Hematopoietic multipotent progenitor cell treated with erythropoietin and hydrocortisone succinate and interleukin-3 and kit ligand, for 15 days (in vitro differentiated cells): ENCODE measurements at places on chromosomes 5 and 9.

DNA sequence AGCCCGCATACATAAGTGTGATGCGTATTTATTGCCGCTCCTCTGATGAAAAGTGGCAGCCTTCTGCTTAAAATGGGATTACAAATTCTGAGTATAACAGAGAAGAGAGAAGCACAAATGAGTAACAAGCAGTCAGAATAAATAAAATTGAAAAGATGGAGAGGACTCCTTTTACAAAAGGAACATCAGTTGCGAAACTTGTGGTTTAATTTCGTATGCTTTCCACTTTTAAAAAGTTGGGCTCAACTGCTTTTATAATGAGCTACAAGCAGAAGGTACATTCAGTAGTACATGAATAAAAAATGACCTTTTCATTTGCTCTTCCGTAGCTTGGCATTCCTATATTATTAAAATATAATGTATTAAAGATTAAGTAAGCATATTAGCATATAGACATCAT lies 320.0 kb downstream of the FBXL17 start:
- no peak for DNase-seq

DNA sequence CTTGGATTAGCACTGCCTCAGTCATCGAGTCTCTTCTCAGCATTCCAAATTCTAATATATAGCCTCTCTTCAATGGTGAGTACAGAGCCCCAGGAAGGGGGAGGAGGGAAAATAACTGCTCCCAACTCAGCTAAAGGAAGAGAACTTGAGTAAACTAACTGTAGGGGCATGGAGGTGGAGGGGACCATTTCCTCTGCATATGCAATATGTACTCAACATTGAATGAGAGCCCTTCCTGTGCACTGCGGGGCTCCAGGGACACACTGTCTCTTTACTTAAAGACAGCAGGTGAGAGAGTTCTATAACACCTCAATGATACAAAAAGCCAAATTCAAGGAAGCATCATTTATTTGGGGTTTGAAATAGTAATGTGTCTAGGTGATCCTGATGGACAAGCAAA lies 75.1 kb downstream of the GNAQ start:
- DNase-seq: no peak

GRCh38 chr5:65185468-65185867 lies 296.3 kb downstream of the ADAMTS6 start:
- no peak for DNase-seq

- DNase-seq: no peak
Observed at GRCh38 chr5:148125641-148126040, 42.7 kb upstream of the SPINK14 start.

DNA sequence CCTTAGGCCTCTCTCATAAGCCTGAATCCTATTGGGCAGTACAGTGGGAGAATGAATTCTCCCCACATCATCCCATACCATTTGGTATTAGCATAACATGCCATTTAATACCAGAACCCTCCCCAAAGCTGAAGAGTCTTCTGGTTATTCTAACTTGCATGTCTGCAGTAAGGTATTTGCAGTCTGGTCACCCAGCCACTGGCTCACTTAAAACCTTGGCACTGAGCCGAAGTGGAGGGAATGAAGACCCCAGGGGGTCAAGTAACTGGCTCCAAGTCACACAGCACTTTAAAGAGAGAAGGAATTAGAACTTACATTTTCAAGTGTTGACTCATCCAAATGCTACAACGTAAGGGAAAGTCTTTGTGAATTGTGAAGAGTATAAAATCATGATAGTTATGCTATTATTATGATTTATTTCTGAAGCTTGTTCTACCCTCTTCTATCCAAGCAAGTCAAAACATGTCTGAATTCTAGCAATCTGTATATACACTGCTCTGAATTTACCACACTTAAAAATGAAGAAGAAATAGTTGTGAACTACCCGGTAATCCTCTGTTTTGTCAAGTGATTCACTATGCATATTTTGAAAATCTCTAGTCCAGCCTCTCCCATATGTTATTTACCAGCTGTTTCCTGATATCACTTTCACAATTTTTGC lies 28.5 kb downstream of the GLRA1 start:
- DNase-seq: no peak

- no peak for DNase-seq
Observed at GRCh38 chr5:83718195-83718825, 2.3 kb downstream of the HAPLN1 start.

DNA sequence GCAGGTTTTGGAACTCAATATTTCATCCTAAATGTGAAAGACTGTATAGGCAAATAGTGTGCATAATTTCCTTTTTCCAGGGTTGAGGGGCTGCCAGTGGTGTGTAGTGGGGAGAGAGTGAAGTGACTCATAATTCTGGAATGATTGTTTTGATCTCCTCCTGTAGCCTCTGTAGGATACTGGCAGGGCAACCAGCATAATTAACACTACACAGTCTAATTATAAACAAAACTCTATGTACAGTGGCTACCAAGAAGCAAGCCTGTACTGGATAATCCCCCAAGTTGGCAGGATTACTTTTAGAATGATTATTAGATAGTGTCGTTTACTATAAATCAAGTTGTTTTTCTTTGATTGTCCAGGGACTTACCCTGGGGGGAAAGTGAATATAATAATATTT lies 32.2 kb downstream of the LNPEP start:
- DNase-seq: no peak

- no peak for DNase-seq
Observed at GRCh38 chr5:59246145-59246869, 647.2 kb downstream of the PDE4D start.

DNA sequence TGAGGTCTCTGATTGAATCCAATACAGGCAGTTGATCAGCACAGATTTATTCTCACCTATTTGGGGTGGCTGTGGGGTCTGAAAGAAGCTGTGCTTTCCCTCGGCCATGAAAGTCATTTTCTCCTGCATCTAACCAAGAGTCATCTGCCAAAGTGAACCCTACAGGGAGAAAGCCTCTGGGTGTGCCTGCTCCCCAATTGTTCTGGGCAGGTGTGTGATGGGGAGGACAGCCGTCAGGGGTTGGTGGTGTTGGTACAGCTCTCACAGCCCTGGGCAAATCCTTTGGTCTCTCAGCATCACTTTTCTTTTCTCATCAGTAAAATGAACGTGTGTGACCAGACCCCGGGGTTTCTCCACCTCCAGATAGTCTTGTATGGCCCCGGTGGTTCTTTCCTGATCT lies 2.5 kb downstream of the PHF2 start:
- DNase-seq: no peak

GRCh38 chr9:131731237-131731636 lies 8.6 kb downstream of the RAPGEF1 start:
- no peak for DNase-seq

DNA sequence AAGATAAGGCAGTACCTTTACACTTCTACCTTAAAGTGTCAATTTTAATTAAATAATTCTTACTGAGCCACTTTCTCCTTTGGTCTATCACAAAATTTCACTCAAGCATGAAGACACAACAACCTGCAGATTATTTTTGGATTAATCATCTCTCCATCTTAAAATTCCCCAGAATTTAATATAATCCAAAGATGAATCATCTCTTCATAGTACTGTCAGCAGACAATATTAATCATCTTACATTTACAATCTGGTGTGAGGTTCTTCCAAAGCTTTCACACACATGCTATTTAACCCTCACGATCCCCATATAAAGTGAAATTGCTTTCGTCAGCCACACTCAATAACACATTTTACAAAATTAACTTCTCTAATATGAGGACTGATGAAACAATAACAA lies 43.0 kb downstream of the LHFPL2 start:
- no peak for DNase-seq

- no peak for DNase-seq
Observed at GRCh38 chr9:87381050-87381711, 116.5 kb upstream of the DAPK1 start.

- no peak for DNase-seq
Observed at GRCh38 chr9:123564652-123565051, 208.7 kb downstream of the CRB2 start.

- no peak for DNase-seq
Observed at GRCh38 chr5:146203872-146204192, 427 bp downstream of the RBM27 start.

DNA sequence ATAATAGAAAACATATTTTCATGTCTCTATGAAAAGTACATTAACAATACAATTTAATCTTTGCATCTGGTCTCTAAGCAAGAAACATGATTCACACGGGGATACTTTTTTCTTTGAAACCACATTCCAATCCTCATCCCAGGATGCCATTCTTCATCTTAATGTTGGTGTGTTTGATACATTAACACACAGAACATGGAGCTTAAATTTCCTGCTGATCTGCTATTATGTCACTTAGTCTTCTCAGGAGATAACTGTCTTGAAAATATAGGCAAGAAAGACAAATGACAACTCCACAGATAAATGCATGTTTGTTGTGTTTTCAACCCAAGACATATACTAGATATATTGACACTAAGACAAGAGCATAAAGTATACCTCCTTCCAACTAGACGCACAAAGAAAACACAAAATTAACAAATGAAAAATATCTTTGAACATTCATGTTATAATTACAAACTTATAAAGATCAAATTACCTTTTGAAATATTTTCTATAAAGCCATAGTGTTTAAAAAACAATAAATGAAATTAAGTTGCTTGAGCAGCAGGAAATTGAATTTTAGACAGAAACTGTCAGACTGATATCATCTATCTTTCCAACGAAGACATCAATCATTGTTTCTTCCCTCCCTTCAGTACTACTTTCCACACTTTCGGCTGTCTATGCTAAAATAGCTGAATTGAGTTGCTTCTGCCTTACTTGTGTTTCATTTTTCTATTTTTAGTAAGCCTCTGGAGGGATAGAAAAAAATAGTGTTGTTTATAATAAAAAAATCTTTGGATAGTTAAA lies 1676.7 kb upstream of the CDH9 start:
- no peak for DNase-seq

- no peak for DNase-seq
Observed at GRCh38 chr5:147396070-147396823, 113.6 kb downstream of the DPYSL3 start.
